HS-27A (cell line): ENCODE measurements at places on chromosomes 6 and 20.

GRCh38 chr6:162005372-162005771 lies 722.2 kb downstream of the PRKN start:
- DNase-seq, result no peak

GRCh38 chr6:43506171-43506570 lies 4.0 kb downstream of the LRRC73 start:
- no peak for DNase-seq

GRCh38 chr6:35601331-35602132 lies 87.2 kb downstream of the FKBP5 start:
- no peak for DNase-seq

DNA sequence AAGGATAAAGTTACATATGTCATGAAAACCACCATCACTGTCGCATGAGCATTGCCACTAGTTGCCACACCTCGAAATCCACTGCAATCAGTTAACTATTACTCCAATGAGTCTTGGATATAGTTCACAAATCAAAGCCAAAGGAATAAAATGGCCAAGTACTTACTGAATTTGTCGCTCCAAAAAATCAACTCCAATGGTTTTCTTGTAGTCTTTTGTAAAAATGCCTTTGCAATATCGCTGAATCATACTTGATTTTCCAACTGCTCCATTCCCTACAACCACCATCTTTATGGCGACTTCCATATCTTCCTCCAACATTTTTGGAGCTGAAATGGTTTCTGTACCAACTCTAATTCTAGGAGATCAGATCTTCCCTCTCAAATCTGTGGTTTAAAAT lies 12.0 kb downstream of the RAB23 start:
- no peak for DNase-seq

GRCh38 chr6:80667006-80667405 lies 560.5 kb downstream of the BCKDHB start:
- no peak for DNase-seq

GRCh38 chr6:114040871-114041270 lies 69.9 kb upstream of the HDAC2 start:
- no peak for DNase-seq

DNA sequence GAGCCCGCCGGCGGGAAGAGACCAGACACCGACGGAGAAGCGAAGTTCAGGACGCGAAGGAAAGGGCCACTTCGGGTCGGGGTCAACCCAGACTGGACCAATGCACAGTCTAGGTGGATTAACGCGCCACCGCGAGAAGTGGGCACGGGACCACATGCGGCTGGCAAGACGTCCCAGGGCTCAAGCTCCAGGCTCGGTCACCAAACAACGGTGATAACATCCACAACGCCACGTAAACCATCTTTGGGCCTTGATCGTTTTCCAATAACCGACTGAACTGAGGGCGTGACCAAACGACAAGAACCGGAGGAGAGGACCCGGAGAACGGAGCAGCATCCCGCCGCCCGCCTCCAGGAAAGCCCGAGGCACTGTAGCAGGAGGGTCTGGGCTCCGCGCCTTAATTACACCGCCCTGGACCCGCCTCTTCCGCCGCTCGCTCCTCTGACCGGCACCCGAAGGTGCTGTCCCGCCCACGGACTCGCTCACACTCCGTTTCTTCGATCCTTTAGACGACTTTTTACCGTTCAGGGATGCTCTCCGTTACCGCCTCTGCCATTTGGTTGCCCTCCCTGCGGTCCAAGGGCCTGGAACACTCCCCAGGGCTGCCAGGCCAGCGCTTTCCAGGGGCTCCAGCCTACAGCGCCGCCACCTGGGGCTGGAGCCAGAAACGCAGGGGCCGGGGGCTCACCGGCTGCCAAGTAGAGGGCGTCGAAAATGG lies 44.1 kb downstream of the DPPA5 start:
- peak; percentile 38 for DNase-seq

GRCh38 chr6:32252331-32253009 lies 28.6 kb upstream of the NOTCH4 start:
- DNase-seq, result no peak

DNA sequence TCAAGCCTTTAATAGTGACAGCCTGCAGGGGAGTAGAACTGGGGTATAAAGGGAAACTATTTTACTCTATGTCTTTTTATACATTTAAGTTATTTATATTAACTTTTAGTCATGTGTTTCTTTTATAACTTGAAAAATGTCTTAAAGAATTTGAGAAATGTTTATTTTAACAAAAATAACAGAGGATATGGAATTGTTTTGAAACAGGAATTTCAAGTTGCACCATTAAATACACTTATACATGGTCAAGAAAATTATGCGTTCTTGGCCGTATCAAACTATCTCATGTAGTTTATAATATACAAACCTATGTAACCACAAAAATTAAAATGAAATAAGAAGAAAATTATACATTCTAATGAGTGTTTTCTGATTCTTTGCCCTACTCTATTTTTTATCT lies 282.7 kb downstream of the GRIK2 start:
- DNase-seq, result no peak

DNA sequence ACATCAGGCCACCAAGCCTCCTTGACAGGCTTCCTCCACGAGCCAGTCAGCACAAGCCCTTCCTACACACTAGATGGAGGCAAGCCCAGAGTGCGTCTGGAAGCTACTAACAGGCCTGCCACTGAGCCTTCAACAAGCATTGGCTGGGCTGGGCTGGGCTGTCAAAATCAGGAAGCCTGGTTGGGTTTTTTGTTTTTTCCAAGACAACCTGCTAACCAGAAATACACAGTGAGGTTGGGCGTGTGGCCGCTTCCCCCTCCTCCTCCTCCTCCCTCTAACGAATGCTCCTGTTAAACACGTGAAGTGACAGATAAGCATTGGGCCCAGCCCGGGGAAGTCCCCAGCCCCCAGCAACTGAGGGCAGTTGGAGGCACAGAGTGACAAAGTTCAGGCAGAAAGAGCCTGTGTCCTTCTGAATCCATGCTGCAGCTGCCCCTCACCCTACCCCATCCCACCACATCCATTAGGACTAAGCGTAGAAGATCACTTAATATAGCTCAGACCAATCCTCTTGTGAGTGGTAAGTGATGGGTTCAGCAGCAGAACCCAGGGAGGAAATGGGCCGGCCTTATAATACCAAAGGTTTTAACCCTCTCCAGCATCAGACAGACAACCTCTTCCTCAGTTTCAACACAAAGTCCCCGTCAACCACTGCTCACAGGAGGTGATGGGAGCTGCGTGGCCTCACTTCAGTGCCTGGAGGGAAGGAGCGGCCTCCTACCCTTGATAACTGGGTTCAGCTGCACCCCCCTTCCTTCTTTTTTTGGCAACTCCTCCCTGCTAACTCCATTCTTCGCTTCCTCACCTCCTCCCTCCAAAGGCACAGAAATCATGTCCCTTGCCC lies 1.1 kb downstream of the NFATC2 start:
- no peak for DNase-seq

DNA sequence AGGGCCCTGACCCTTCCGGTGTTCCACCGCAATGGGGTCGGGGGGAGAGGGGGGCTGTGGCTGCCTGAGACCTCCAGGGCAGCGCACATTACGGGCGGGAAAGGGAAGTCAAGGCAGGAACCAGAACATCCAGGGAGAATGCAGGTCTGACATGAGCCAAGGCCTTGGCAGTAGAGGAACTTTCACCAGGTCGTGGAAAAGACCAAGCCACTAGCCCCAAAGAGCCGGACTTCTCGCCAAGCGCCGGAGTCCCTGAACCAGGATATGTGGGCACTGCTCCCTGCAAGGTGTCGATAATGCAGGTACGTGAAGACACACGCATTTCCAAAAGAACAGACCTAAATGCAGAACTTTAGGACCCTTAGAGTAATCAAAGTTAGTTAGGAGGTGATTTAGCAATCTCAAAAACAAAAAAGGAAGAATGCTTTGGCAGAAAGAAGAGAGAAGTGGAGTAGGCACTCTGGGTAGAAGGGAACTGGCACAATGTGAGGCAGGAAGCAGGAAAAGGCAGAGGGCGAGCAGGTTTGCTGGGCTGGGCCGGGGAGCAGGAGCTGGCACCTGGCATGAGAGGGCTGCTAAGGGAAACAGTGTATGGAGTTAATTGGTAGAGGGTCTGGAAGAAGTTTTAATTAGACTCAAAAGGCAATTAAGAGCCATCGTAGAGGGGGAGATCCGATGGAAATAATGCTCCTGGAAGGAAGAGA lies 14.3 kb downstream of the POU3F2 start:
- no peak for DNase-seq

DNA sequence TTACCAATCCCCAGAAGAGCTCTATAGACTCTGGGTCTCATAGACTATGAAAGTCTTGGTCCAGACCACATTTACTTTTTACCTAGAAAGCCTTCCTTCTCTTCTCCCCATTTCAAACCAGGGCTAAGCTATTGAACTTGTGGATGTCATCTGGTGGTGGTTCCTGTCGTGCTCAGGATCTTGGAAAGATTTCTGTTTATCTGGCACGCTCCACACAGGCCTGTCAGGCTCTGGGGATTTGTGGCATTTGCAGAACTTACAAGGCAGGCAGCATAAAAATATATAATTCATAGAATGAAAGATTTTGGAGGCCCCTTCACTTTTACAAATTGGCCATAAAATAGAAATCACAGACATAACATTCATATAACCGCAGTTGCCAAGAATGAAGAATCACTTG lies 188.1 kb downstream of the UST start:
- DNase-seq, result no peak

GRCh38 chr6:36556281-36556680 lies 9.0 kb upstream of the STK38 start:
- no peak for DNase-seq

GRCh38 chr6:90490030-90490716 lies 96.7 kb downstream of the MAP3K7 start:
- DNase-seq, result no peak

GRCh38 chr6:148868314-148868713 lies 121.5 kb downstream of the UST start:
- no peak for DNase-seq

GRCh38 chr20:3013771-3014170 lies 29.7 kb upstream of the GNRH2 start:
- no peak for DNase-seq

DNA sequence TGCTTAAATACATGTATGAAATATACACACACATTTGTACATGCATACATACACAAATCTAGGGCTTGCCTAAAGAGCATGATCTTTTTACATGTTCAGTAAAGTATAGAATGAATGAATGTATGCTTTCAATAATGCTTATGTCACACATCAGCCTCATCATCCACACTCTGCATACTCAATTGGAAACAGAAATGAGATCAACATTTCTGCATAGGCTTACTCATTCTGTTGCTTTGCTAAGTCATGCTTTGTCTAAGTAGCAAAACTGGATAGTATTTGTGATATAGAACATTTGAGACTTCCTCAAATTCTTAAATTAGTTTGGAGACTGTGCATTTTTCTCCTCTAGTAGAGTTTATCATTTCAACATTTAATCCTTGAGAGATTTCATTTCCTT lies 343.3 kb downstream of the ADGRB3 start:
- no peak for DNase-seq

DNA sequence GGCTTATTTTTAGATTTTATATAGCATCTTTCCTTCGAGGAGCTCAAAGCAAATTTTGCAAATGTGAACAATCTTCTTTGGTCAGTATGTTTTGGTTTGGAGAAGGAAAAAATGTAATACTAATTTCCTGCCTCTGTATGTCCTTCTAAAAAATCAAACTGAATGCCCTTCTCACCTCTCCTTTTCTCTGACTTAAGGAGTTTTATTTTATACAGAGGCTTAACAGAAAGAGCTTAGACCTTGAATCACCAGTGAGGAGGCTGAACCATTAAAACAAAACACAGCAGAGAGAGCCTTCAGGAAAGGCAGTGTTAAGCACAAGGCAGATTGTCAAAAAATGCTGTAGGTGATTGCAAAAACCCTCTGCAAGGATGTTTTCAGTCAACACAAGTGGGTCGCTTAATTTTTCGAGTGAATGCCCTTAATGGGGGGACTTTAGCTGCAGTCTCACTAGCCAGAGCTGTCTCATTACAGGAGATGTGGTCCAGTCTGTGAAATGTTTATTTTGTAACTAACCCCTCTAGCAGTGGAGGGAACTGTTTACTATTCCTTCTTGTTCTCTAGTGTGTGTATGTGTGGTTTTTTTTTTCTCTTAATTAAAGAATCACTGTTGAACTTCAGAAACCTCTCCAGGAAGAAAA lies 481.3 kb upstream of the CITED2 start:
- DNase-seq, result no peak

DNA sequence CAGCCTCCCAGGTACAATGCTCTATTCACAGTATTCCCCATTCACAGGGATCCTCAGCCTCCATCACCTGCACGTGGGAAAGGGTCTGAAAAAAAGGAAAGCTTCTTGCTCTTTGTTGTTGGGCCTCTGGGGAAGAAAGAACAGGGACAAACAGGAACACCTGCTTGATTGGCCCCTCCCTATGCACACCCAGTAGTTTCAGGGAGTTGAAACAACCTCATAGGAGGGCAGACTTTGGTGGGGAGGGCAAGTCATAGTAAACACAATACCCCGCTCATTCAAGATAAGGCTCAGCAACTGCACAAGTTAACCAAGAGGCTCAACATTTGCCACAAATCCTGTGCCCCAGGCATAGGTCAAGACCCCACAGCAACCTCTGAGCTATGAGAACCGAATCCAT lies 1.7 kb downstream of the GHRH start:
- no peak for DNase-seq

GRCh38 chr20:63544241-63544957 lies 3.1 kb downstream of the SRMS start:
- no peak for DNase-seq

GRCh38 chr6:89035252-89036101 lies 45.1 kb upstream of the PNRC1 start:
- no peak for DNase-seq

DNA sequence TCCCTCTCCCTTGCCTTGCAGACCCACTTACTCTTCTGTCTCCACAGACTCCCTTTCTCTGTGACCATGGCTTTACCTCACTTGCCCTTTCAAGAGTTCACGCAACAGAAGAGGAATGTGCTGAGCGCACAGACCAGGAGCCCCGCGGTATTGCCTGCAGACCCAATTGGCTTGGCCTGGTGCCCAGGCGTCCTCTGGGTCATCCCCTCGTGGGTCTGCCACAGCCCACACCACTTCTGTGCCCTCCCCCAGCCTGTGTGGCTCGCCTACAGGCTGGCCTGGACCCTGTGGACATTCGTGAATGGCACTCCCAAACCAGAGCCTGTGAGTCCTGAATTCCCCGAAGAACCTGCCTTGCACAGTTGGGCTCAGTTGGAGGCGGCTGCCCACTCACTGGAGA lies 15.3 kb upstream of the NINL start:
- DNase-seq, result no peak

DNA sequence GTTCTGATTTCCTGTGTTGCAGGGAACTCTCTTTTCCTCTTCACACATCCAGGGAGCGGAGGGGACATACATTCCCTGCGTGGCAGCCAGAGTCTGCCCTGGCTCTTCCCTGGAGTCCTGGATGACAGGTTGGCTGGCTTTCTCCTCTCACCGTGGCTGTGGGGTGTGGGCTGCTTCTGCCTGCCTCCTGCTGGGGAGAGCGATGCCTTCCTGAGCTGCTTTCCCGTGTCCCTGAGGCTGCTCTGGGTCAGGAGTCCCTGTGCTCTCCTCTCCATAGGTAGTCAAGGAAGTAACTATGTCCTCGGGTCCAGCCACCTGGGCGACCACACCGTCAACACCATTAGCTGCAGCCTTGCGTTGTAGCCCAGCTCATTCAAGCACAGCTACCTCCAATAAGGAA lies 451.7 kb downstream of the QKI start:
- DNase-seq, result no peak

- no peak for DNase-seq
These were observed 60.0 kb upstream of the CNKSR3 start for GRCh38 chr6:154570505-154570904.

- no peak for DNase-seq
These were observed 83.9 kb downstream of the UNC5CL start for GRCh38 chr6:40955178-40955545.

GRCh38 chr6:41600499-41601247 lies 37.6 kb upstream of the MDFI start:
- DNase-seq, result no peak
